ENCODE measurements at places on chromosomes 16 and 17.

DNA sequence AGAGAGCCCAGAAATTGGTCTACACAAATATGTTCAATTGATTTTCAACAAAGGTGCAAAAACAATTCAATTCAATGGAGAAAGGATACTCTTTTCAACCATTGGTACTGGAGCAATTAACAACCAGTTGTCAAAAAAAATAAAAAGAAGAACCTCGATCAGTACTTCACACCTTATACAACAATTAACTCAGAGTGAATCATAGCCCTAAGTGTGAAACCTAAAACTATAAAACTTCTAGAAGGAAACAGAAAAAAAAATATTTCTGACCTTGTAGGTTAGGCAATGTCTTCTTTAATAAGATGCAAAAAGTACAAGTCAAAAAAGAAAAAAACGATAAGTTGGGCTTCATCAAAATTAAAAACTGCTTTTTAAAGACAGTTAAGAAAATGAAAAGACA lies 56.1 kb upstream of the CHMP6 start:
- no peak overlapping the region for H3K27ac ChIP-seq
- no peak for DNase-seq
- no peak overlapping the region for H3K4me3 ChIP-seq
- peaks cover 11% of the 10 kb centered on the region for H3K4me1 ChIP-seq
- no peaks in the 10 kb centered on the region for H3K27me3 ChIP-seq

DNA sequence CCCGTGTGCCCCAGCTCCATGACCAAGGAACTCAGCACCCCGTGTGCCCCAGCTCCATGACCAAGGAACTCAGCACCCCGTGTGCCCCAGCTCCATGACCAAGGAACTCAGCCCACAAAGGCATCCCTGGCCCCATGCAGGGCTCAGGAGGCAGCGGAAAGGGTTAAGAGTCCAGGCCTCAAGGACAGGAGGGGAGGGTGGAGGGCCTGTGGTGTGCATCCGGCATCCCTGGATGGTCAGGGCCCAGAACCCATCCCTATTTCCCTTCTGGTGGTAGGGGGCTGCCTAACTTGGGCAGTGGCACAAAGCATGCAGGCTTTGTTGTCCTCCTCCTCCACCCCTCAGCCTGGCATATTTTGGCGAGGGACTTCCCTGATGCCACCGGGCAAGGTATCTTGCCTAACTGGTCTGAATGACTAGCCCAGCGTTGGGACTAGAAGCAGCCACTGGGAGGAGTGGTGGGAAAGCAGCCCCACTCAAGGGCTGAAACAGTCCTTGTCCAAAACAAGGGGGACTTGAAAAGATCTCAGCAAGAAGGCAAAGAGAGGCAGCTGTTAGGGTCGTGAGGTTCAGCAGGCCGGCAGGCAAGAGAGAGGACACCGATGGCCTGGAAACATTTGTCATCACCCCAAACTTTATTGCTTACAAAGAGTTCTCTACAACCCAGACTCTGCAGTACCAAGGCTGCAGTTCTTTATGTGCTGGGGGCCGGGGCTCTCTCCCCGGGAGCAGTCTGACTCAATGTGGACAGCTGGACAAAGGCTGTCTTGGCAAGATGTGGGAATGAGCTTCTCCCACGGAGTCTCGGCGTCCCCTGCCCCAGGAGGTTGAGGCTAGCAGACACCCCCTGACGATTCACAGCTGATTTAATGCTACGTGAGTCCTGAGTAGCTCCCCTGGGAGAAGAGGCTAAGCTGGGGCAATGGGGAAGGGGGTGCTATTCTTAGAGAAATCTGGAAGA lies 902 bp upstream of the SPATA32 start:
- H3K27ac ChIP-seq = no peak overlapping the region
- DNase-seq = no peak
- no peak overlapping the region for H3K4me3 ChIP-seq
- no peaks in the 10 kb centered on the region for H3K27me3 ChIP-seq
- peaks cover 19% of the 10 kb centered on the region for H3K4me1 ChIP-seq

GRCh38 chr16:56119133-56119532 lies 72.2 kb upstream of the GNAO1 start:
- no peak overlapping the region for H3K27ac ChIP-seq
- peaks cover 3% of the 10 kb centered on the region for H3K27me3 ChIP-seq
- H3K4me1 ChIP-seq = peaks cover 4% of the 10 kb centered on the region
- no peak overlapping the region for H3K4me3 ChIP-seq

- DNase-seq = peak; percentile 64
- H3K4me3 ChIP-seq = no peak overlapping the region
- no peaks in the 10 kb centered on the region for H3K36me3 ChIP-seq
Observed at GRCh38 chr17:45384047-45384788, 48.5 kb downstream of the ARHGAP27 start.

- no peaks in the 10 kb centered on the region for H3K27me3 ChIP-seq
- no peaks in the 10 kb centered on the region for H3K36me3 ChIP-seq
- H3K4me1 ChIP-seq = no peaks in the 10 kb centered on the region
- no peak overlapping the region for H3K27ac ChIP-seq
- no peak overlapping the region for H3K4me3 ChIP-seq
- DNase-seq = no peak
Observed at GRCh38 chr17:62630365-62631085, 3.1 kb downstream of the MRC2 start.

DNA sequence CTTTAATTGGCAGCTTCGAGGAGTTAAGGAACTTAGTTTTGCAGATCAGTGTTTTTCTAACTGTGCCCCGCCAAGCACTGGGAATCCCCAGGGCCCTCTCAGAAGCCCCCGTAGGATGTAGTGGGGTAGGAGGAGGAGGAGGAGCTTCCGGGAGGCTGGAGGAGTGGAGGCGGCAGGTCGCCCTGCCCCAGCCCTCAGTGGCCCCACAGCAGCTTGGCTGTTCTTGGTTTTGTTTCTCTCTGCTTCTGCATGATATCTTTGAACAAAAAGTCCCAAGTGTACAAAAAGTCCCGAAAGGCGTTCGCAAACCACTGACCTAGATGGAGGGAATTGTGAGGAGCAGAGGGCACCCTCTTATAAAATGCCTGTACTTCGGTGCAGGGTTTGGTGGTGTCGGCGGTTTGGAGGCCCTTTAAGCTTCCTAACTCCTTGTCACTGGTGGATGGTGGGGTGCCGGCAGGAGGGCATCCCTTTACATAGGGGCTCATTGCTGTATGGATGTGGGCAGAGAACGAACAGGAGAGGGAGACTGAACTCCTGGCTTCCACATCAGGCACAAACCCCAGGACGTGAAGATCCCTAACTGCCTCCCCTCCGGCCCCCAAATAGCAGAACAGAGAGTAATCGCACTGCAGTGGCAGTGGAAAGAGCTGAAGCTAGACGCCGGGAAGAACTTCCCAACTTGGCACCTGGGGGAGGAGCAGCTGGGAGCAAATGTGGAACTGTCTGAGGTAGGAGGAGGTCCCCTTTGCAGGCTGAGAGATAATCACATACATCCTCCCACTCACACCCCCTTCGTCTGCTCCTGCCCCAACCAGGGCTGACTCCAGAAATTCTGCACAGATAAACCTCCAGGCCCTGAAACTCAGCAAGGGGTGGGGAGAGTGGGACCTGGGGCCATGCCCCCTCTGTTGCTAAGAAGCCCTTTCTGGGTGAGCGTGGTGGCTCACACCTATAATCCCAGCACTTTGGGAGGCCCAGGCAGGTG lies 20.1 kb downstream of the EPOP start:
- H3K4me3 ChIP-seq = no peak overlapping the region
- no peaks in the 10 kb centered on the region for H3K4me1 ChIP-seq
- H3K27ac ChIP-seq = no peak overlapping the region
- DNase-seq = no peak
- no peaks in the 10 kb centered on the region for H3K36me3 ChIP-seq

DNA sequence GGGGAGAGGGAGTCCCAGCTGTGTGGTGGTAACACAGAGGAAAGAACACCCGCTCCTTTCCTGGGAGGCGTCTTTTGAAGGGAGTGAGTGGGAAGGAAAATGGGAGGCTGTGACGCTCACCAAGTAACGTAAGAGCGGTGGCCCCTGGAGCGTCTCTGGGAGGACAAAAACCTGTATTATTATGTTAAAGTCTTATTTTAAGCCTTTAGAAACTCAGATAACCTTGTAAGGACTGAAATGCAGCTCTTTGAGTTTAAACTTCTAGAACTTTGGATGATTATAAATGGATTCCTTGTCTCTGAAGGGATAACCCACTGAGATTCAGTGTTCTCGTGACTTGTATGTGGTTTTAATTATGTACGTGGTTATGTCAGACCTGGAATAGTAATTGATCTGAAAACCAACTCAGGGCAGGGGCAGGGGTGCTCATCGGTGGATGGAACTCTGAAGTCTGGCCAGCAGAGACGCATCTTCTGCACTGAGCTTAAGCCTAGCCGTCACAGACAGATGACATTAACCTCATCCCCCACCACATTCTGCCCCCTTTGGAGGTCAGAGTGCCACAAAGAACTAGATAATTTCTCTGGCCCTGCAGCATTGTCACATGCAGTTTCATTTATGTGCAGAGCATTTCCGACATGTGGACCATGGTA lies 41.8 kb upstream of the SLC12A3 start:
- H3K4me1 ChIP-seq = no peaks in the 10 kb centered on the region
- no peaks in the 10 kb centered on the region for H3K27me3 ChIP-seq
- H3K27ac ChIP-seq = no peak overlapping the region
- peaks cover 58% of the 10 kb centered on the region for H3K36me3 ChIP-seq
- no peak for DNase-seq

DNA sequence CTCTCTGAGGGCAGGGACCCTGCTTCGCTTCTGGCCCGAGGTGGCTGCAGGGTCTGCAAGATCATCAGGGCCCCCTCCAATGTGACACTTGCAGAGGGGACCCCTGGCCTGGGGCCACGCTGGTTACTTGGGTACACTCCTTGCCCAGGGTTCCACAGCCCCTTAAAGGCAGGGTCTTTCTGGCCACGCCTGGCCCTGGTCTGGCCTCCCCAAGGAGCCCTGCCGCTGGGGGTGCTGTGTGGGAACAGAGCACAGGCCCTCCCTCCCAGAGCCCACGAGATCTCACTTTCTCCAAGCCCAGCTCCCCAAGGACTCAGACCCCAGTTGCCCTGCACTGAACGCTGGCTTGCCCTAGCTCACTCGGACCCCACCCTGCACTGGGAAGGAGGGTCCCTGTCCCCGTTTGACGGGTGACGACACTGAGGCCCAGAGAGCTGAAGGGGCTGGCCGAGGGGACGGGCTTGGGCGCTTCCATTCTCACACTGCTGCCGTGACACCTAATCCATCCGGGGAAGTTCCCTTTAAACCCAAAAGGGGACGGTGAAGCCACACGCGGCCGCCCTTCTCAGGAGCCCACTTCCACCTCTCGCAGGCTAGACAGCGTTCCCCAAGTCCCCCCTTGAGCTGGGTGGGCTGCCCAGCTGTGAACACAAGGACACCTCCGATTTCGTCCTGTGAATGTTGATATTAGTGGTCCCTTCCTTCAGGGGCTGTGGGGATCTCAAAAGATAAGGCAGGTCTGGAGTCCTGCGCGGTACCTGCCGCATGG lies 26.9 kb upstream of the OSGIN1 start:
- H3K27me3 ChIP-seq = no peaks in the 10 kb centered on the region
- peaks cover 2% of the 10 kb centered on the region for H3K36me3 ChIP-seq
- H3K27ac ChIP-seq = no peak overlapping the region
- H3K4me3 ChIP-seq = no peak overlapping the region
- no peaks in the 10 kb centered on the region for H3K4me1 ChIP-seq

- H3K4me1 ChIP-seq = peaks cover 21% of the 10 kb centered on the region
- no peaks in the 10 kb centered on the region for H3K27me3 ChIP-seq
- peak overlapping the region; percentile 33 for H3K4me3 ChIP-seq
- peak; percentile 71 for DNase-seq
- no peaks in the 10 kb centered on the region for H3K36me3 ChIP-seq
Observed at GRCh38 chr17:82105882-82106687, 8.0 kb upstream of the FASN start.

DNA sequence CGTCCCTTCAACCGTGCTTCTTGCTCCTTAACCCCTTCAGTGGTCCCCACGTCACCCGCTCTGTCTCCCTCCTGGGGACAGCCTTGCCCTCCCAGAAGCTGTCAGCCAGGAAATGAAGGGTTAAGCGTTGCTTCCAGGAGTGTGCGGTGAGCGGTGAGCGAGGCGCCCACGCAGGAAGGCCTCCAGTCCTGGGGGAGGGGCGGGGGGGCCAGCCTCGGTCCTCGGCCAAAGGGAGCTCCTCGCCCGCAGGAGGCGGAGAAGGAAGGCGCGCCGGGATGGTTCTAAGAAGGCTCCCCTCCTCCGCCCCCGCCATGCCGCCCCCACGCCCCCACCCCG lies 2.3 kb downstream of the RBFOX3 start:
- H3K36me3 ChIP-seq = no peaks in the 10 kb centered on the region
- H3K4me3 ChIP-seq = no peak overlapping the region
- peaks cover 4% of the 10 kb centered on the region for H3K4me1 ChIP-seq
- no peak overlapping the region for H3K27ac ChIP-seq
- DNase-seq = no peak

DNA sequence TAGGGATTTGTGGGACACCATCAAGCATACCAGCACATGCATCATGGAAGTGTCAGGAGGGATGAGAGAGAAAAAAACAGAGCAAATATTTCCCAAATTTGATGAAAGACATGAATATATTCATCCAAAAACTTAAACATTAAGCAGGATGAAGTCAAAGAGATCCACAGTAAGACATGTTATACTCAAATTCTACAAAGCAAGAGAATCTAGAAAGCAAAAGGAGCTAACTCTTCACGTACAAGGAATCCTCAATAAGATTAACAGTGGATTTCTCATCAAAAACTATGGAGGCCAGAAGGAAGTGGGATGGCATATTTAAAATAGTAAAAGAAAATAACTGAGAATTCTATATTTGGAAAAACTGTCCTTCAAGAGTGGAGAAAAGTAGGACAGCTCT lies 374.8 kb downstream of the ZFHX3 start:
- no peak overlapping the region for H3K4me3 ChIP-seq
- no peak for DNase-seq
- no peak overlapping the region for H3K27ac ChIP-seq
- no peaks in the 10 kb centered on the region for H3K4me1 ChIP-seq

- H3K36me3 ChIP-seq = no peaks in the 10 kb centered on the region
- no peaks in the 10 kb centered on the region for H3K27me3 ChIP-seq
- no peak for DNase-seq
- H3K27ac ChIP-seq = peak overlapping the region; percentile 98
- H3K4me1 ChIP-seq = peaks cover 5% of the 10 kb centered on the region
- peak overlapping the region; percentile 89 for H3K4me3 ChIP-seq
Observed at GRCh38 chr16:29743827-29744531, 1.8 kb downstream of the C16orf54 start.

GRCh38 chr17:66834919-66835454 lies at the start of gene CACNG5:
Gene CACNG5 (plus strand): TSS chr17:66835117. CDS start chr17:66877333, 42,216 bp downstream.
- no peak within 1 kb of the TSS for H3K4me3 ChIP-seq
- no peaks in the 10 kb centered on the region for H3K36me3 ChIP-seq
- H3K4me1 ChIP-seq = no peaks in the 10 kb centered on the region
- DNase-seq = no peak

Data from common myeloid progenitor, CD34-positive (primary cell).